Mesenteric fat pad (tissue), 1 donor: ENCODE measurements at places on chromosomes 16 and 17.

DNA sequence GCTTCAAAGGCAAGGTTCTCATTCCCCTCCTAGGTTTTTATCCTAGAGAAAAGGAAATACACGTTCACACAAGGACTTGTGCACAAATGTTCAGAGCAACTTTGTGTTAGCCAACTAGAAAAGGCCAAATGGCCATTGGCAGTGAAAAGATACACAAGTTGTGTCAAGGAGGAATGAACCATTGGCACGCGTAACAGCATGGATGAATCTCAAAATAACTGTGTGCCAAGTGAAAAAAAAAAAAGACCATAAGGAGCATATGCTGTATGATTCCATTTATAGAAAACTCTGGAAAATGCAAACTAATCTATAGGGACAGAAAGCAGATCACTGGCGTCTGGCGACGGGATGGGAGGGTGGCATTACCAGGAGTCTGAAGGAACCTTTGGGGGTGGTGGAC is 333.8 kb downstream of the SNX29 start:
- DNase-seq = no peak

GRCh38 chr17:28130472-28130871 is 88.0 kb downstream of the NLK start:
- DNase-seq = no peak

DNA sequence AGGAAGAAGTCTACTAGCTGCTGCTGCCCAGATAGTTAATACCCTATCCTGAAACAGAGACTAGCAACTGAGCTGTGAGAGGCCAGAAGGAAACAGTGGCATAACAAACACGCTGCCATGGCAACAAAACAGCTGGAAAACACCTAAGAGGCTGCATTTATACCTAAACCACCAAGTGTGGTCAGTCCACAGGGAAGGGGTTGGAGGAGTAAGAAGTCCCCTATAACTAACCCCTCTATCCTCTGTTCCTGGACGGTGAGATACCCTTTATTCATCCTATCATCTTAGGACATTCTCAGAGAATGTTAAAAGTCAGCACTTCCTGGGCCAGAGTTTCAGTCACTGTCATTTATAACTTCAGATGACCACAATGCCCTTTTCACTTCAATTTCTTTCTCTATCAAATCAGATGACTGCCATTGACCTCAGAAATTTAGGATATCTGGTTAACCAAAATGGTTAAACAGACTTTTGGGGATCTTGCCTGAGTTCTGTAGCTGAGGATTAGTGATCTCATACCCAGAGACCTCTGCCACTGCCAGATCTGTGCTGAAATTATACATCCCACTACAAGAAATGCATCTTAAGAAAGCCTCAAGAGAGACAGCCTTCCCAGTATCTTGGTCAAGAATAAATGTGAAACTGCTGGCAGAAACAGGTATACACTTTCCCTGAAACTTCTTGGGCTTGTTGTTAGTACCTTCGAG is 36.2 kb downstream of the STH start:
- DNase-seq = no peak

DNA sequence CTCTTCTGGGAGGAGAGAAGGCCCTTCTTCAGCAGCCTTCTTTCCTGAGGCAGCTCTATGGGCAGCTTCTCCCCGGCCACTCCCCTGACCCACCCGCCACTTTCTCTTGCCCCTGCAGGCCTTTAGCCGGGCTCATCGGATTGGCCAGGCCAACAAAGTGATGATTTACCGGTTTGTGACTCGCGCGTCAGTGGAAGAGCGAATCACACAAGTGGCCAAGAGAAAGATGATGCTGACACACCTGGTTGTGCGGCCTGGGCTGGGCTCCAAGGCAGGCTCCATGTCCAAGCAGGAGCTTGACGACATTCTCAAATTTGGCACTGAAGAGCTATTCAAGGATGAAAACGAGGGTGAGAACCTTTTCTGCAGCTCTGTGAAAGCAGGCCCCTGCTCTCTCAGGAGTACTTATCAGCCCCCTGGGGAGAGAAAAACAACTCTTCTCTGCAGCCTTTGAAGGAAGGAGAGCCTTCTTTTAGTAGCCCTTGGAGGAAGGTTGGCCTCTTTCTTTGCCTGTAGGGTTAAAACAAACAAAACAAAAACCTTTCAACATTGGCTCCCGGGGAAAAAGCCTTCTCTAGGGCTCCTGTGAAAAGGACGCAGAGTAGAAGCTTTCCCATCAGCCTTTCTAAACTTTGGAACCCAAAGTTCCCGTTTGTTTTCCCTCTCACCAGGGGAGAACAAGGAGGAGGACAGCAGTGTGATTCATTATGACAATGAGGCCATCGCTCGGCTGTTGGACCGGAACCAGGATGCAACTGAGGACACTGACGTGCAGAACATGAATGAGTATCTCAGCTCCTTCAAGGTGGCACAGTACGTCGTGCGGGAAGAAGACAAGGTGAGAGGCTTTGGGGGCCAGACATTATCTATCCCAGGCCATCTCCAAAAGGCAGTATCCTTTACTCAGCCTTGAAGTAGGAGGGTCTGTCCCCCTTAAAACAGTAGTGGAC is 12.7 kb downstream of the RNF227 start:
- no peak for DNase-seq

DNA sequence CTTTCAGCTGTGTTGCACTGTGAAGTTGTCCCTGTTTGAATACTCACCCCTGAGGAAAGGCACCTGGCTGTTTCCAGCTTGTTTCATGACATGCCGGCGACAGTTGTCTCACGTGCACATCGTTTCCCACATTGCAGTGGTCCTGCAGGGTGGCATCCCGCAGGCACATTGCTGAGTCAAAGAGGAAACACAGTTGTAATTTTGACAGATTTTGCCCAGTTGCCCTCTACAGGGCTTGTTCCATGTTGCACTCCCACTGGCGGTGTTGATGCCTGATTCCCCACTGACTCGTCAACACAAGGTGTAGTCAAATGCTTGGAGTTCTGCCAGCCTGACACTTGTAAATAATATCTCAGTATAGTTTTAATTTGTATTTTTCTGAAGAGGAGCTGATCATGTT is 23.8 kb downstream of the EPN2 start:
- no peak for DNase-seq

DNA sequence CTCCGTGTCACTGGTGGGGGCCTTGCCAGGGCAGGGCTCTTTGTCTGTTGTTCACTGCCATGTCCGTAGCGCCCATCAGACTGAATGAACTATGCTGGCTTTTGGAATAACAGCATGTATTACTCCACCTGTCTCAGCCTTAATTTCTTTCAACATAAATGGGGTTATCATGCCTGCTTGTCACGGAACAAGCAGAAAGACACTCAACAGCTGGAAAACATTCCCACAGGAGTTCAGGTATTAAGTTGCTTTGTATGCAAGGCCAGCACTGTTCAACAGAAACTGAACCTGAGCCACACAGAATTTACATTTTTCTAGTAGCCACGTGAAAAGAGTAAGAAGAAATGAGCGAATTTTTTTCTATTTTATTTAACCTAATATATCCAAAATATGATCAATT is 13.1 kb downstream of the PPL start:
- DNase-seq = no peak

GRCh38 chr16:11355862-11356261 is 10.6 kb downstream of the RMI2 start:
- DNase-seq = no peak

DNA sequence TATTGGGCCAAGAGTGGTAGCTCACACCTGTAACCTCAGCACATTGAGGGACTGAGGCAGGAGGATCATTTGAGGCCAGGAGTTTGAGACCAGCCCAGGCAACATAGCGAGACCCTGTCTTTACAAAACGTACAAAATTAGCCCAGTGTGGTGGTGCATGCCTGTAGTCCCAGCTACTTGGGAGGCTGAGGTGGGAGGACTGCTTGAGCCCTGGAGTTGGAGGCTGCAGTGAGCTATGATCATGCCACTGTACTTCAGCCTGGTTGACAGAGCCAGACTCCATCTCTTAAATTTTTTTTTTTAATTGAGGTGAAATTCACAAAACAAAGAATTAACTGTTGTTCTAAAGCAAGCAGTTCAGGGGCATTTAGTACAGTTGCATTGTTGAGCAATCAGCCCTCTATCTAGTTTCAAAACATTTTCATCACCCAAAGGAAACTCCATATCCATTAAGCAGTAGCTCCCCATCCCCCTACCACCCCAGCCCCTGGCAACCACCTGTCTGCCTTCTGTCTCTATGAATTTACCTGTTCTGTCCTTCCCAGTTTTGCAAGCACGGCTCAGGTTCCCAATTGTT is 15.6 kb downstream of the SNX29 start:
- no peak for DNase-seq

- no peak for DNase-seq
Observed at GRCh38 chr16:12655537-12655936, 148.2 kb downstream of the CPPED1 start.

GRCh38 chr17:4028436-4028835 is 64.2 kb upstream of the ATP2A3 start:
- no peak for DNase-seq

DNA sequence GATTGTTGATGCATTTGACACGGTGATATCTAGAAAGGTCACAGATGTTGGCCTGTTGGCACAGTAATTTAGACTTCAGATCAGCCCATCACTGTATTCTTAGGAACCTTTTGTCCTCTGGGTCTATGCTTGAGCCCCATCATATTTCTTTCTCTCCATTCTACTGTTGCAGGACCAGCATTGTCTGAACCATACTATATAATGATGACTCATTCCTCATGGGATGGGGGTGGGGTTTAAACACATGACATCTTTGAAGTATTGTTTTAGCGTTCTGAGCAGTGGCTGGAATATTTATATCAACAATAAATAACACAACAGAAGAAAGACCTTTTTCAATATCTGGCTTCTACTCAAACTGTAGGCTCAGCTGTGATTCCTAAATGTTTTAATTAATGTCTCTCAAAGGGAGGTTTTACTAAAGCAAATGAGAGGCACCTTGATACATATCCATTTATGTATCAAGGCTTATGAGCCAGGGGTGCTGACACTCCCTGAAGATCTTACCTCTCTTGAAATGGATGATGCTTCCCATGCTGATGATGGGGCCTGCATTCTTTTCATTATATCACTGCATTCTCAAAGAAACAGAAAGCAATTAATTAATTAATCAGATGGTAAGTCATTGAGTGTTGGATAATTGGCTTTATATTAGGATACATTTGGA is 379.0 kb upstream of the GOT2 start:
- DNase-seq = no peak

GRCh38 chr16:58815181-58815888 is 81.2 kb upstream of the GOT2 start:
- no peak for DNase-seq

GRCh38 chr16:30937692-30938091 is 11.2 kb upstream of the ORAI3 start:
- DNase-seq = no peak

- no peak for DNase-seq
Observed at GRCh38 chr16:15636392-15636873, 6.5 kb downstream of the MARF1 start.

DNA sequence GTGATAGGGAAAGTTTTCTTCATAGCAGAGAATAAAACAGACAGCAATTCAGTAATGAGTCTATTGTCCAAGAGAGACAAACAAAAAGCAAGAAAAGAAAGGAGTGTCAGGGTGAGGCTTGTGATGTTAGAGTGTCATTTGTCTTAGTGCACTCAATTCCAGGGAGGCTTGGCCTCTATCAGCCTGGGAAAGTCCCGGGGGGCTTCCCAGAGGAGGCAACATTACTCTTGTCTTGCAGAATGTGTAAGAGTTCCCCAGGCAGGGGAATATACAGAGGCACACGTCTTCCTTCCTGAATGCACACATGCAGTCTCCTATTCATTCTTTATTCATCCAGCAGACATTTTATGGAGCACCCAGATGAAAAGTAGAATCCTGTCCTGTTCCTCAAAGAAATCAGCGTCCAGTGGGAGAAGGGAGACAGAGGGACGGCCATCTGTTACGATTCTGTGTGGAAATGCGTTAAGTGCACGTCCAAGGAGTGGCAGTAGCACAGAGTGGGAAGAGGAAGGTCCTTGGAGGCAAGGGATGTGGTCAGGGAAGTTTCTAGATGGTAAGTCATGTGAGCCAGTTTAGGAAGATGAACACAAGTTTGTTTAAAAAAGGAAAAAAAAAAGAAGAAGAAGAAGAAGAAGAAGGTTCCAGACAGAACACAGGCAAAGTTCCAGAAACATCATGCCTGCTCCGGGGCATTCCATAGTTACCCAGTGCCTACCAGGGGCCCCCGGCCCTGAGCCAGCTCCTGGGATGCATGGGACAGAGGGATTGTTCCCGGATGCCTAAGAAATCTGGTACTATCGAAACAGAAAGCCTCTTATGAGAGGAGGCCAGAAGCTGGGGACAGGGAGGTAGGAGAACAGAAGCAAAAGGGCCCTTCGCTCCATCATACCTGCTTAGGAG is 21.1 kb downstream of the CACNG4 start:
- DNase-seq = no peak

- no peak for DNase-seq
Observed at GRCh38 chr16:7077636-7078035, 255.0 kb upstream of the RBFOX1 start.

GRCh38 chr17:82276938-82277337 is 3.4 kb upstream of the CSNK1D start:
- no peak for DNase-seq

DNA sequence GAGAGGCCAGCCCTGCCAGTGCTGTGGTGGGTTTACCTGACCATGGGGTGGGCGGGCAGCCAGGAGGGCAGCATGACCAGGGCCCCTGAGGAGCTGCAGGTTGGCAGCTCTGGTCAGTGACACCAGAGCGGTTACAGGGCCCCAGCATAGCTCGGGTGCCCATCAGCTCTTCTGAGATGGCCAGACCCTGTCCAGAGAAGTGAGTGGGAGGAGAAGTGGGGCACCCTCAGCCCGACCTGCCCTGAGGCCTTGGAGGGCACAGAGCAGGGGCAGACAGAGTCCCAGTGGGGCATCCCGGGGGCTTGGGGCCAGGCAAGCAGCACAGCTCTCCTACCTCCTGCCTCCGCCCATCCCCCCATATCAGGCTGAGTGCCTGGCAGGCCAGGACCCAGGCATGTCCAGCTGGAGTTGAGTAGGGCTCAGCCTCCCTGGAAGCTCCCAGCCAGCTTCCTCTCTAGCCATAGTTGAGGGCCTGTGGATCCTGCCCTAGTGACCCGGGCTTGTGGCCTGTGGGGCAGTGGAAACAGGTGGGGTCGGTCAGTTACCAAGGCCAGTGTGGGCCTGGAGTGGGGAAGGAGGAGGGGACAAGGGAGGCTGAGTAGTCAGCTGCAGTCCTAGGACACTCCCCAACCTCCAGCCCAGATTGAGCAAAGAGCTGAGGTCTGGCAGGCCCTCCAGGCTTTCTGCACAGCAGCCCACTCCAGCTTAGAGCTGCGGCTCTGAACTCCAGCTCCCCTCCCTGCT is 83.5 kb downstream of the AMFR start:
- no peak for DNase-seq

GRCh38 chr17:79233916-79234551 is 159.4 kb downstream of the ENGASE start:
- DNase-seq = no peak

- peak; percentile 47 for DNase-seq
Observed at GRCh38 chr17:80753685-80754345, 209.2 kb downstream of the RPTOR start.

DNA sequence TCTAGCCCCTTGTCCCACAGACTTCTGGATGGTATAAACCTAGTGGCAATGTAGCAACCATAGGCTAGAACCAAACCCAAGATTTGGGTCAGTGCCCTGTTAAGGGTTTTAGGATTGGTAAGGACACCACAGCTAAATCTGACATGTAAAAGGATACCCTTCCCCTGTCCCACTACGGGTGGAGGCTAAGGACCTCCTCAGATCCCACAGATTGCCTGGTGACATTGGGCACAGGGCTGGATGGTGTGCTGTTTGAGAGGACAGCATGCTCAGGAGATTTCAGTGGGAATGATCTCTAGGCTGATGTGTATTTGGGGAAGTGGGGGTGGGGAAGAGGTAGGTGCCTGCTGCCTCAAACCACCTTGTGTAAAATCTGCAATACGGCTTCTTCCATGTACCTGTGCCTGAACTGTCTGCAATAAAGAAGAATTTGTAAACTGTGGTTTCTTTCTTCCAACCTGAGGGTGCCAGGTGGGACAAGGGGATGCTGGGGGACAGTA is 671 bp upstream of the EDC4 start:
- no peak for DNase-seq
